ENCODE measurements at places on chromosomes 4 and X.

GRCh38 chr4:139768366-139768765, 102.7 kb downstream of the MGST2 start:
- DNase-seq, result no peak

- no peak for DNase-seq
Measured at GRCh38 chr4:87863486-87863885, 30.7 kb downstream of the MEPE start.

- no peak for DNase-seq
Measured at GRCh38 chr4:28890949-28891775, 1829.0 kb upstream of the PCDH7 start.

- DNase-seq, result no peak
Measured at GRCh38 chr4:617644-618641, 7.4 kb upstream of the PDE6B start.

- no peak for DNase-seq
Measured at GRCh38 chr4:14383652-14384051, 618.6 kb upstream of the CPEB2 start.

- DNase-seq, result no peak
Measured at GRCh38 chrX:111181951-111182350, 86.0 kb downstream of the PAK3 start.

- DNase-seq, result no peak
Measured at GRCh38 chr4:27846951-27847350, 986.3 kb downstream of the STIM2 start.

DNA sequence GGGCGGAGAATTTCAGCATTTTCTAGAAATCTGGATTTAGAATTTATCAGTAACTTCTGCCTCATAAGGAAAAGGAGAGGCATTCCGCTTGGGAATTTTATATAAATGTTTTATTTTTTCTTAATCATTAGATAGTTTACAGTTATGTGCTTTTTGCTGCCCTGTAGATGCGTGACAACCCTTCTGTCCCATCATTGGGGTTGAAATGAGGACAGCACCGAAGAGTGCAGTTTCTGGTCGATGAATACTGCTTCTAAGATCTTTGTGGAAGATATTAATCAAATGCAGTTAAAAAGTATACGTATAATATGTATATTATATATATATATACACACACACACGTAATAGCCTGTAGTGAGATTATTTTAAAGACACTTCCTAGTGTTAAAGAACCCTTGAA, 1.5 kb downstream of the RBPJ start:
- DNase-seq, result no peak

DNA sequence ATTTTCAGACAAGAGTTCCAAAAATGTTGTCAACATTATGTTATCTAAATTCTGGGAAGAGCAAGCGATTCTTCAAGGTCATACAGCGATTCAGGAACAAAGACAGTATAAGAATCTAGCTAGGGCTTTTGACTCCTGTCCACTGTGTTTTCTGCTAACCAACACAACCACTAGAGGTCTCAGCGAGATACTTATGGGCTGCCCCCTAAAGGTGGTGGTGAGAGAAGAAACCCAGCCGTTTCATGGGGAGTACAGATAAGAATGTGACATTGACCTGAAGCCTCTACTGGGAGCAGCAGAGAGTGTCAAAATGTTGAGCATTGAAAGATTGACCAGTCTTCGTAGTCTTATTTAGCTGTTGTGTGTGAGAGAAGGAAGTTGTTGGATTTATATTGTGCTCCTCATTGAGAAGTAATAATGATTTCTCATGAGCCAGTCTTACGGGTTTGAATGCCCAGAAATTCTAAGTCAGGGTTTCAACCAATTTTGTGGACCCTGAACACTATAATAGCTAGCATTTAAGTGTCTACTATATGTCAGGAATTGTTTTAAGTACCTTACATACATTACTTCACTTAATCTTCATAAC, 168.3 kb downstream of the SPRY1 start:
- no peak for DNase-seq

GRCh38 chr4:176949029-176949428, 156.3 kb upstream of the VEGFC start:
- DNase-seq, result no peak

- DNase-seq, result no peak
Measured at GRCh38 chrX:134074151-134074550, 88.8 kb upstream of the GPC3 start.

DNA sequence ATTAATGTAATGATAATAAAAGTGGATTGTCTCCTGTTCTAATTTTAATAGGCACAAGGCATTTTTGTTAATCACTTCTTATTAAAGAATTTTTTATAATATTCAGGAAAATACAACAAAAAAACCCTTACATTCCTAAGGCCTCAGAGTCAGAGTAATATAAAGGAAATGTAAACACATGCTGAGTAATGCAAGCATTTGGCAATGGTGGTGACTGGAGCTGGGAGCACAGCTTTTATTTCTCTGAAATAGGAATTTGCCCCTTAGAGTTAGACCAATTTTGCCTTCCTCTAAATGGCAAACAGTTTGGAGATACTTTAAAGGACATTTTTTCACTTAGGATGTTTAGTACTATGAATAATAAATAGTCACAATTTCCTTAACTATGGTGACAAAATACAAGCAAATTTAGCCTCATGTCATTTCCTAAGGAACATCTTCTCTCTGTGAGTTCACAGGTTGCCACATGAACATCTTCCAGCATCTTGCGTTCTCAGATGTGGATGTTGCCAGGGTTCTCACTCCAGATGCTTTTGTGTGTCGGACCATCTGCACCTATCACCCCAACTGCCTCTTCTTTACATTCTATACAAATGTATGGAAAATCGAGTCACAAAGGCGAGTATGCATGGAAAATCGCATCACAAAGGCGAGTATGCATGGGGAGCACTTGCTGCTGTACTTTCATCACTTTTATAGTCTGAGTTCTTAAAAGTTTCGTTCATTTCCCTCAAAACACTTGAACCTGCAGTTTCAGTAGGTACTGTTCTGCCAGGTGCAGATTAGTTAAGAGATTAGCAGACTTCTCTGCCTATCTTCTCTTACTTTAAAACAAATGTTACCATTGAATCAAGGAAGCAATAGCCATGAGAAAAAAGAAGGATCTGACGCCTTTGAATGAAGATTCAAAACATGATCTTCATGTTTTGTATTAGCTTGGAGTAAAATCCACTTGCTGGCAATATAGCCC, 15.9 kb upstream of the F11 start:
- peak; percentile 12 for DNase-seq

GRCh38 chrX:39288592-39288991, 487.3 kb downstream of the MID1IP1 start:
- DNase-seq, result no peak

DNA sequence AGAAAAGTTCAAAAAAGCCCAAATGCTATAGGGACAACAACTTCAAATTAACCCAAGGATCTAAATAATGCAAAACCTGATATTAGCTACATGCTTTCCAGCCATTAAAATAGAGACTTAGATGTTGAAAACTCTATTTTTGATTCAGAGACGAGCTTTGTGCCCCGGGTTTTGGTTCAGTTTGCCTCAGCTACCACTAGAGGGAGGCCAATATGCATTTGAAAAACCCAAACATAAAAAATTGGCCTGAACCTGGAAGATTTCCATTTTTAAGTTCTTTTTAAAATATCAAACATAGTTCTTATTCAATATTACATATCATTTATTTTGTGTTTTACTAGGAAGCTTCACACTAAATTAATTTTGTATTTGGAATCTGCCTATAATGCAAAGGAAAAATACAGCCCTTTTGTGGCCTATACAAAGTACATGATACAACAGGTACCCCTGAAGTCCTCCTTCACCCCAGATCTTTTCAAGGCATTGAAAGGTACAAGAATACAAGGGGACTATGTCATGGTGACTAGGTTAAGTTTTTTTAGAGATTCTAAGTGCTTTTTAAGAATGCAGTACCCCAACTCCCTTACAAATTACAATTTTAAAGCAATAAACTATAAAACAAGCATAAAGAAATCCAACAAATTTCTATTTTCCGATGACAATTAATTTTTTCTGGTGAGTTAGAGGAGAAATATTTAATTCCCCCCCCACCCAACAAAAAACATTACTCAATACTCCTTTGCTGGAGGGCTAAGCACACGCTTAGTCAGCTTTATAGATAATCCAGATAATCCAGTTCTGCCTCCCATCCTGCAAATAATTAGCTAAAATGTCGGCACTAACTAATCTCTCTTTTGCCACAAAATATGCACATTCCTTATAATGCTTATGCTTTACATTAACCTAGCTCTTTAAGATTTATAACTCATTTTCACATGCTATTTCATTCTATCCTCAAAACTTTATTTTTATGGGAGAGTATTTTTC, 97.7 kb upstream of the PTPN13 start:
- peak; percentile 40 for DNase-seq

DNA sequence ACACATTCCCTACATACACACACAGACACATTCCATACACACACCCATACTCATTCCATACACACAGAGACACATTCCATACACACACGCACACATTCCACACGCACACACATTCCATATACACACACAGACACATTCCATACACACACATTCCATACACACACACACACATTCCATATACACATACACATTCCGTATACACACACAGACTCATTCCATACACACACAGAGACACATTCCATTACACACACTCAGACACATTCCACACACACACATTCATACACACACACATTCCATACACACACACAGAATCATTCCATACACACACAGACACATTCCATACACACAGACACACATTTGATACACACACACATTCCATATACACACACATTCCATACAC, 15.2 kb downstream of the LINC00632 start:
- no peak for DNase-seq

DNA sequence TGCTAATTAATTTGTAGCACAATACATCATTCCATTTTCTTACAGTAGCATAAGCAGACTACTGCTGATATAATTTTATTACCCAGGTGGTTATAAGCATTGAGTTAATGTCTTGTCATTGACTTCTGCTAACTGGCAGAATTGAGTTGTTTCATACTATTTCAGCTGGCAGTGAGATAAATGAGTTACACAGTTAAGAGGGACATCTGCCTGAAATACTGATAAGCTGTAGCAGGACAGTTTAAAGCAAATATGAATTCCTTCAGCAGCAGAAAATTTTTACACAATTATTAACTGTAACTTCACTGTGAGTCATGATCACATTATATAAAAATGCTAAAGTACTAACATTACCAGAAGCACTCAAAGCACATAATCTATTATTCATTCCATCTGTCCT, 326.8 kb downstream of the INPP4B start:
- DNase-seq, result no peak

DNA sequence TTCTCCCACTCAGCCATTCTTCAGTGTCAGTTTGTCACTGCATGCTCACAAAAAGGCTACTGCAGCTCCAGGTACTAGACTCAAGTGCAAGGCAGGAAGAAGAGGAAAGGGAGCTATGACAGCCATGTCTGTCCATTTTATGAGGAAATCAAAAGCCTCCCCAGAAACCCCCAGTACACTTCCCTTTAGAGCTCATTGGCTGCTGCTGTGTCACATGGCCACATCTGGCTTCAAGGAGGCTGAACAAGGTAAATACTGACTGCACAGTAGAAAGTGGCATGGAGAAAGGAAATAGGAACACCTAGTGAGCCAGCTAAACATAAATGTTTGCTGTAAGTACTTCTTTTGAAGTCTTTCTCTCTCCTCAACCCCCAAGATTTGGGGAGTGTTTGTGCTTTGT, 67.2 kb upstream of the FRAS1 start:
- DNase-seq, result no peak

- no peak for DNase-seq
Measured at GRCh38 chr4:89243733-89244252, 63.8 kb downstream of the GPRIN3 start.

GRCh38 chr4:26542991-26543390, 40.9 kb upstream of the TBC1D19 start:
- DNase-seq, result no peak

DNA sequence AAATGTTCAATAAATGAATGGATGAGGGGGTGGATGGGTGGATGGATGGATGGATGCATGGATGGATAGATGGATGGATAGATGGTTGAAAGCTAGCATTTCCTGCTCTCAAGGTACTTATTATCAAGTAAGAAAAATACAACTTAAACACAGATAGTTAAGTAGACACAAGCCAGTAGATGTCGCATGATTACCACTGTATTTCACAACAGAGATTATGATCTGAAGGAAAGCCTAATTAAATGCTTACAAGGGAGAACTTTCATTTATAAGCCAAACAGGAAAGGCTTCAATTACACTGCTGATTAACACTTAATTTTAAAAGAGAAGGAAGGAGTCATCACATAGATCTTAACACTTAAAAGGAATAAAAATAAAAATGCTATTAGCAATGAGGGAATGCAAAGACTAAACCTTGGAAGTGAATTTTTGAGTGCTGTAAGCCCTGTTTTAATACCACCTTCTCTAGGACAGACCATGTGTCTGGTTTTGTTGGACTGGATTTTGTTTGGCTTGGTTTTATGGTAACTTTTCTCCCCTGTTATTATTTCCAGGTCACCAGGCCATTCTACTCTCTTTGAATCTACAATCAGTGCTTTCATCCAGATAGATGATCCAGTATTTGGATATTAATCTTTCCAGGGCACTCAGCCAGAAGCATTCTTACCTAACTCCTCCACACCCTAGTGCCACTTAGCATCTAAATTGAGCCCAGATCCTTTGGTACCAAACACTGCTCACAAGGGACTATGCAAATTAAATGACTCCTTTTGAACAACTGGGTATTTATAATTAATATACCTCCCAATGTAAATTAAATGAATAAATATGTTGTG, 75.5 kb upstream of the SLC39A8 start:
- DNase-seq, result no peak

DNA sequence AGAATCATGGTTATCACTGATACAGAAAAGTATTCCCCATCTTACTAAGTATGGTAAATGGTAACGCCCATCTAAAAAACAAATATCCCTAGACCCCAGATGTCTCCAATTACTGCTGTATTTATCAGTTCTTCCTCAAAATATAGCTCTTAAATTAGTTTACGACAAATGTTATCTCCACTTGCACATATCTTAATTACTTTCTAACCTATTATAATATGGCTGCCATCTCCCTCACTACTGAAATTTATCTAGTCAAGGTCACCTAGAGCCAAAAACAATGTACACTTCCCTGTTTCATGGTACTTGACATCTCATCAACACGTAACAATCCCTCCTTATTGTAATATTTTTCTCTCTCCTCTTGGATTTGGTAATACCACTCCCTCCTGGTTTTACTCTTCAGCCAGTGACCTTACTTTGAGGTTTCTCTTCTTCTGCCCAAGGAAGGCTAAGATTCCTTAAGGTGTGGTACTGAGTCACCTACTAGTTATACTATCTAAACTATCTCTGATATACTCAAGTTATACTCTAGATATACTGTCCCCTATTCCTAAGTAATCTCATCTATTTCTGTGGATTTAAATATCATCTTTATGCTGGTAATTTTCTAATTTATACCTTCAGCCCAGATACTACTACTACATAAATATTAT, 8.6 kb downstream of the LCORL start:
- DNase-seq, result no peak

GRCh38 chrX:121479406-121479805, 432.0 kb downstream of the GLUD2 start:
- no peak for DNase-seq

DNA sequence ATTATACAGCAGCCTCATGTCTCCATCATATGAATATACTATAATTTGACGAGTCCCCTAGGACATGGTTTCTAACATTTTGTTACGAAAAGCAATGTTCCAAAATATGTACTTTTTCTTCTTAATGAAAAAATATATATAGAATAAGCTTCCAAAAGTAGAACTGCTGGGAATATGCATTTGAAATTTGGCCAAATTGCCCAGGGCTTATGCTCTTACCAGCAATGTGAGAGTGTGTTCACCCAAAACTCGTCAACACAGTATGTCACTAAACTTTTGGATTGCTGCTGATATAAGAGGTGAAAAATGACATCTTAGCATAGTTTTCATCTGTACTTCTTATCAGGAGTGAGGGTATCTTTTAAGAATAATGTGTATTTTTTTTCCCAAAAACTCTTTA, 64.6 kb upstream of the STIM2 start:
- no peak for DNase-seq

Data from amniotic stem cell (primary cell).